ENCODE measurements at places on chromosomes 4 and X.

- DNase-seq: no peak
Observed at GRCh38 chr4:152064282-152064681, 303.5 kb upstream of the GATB start.

DNA sequence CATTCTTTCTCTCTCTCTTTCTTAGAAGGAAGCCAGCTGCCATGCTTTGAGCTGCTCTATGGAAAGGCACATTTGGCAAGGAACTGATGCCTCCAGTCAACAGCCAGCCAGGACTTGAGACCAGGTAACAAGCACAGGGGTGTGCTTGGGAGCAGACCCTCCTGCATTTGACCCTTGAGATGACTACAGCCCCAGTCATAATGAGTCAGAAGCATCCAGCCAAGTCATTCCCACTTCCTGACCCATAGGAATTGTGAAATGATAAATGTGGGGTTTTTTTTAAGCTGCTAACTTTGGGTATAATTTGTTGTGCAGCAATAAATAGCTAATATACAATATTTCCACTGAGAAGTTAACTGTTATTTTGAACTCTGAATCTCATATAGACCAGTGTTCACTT lies 446.9 kb downstream of the GRXCR1 start:
- no peak for DNase-seq

- DNase-seq: no peak
Observed at GRCh38 chr4:71206763-71207162, 132.1 kb upstream of the SLC4A4 start.

DNA sequence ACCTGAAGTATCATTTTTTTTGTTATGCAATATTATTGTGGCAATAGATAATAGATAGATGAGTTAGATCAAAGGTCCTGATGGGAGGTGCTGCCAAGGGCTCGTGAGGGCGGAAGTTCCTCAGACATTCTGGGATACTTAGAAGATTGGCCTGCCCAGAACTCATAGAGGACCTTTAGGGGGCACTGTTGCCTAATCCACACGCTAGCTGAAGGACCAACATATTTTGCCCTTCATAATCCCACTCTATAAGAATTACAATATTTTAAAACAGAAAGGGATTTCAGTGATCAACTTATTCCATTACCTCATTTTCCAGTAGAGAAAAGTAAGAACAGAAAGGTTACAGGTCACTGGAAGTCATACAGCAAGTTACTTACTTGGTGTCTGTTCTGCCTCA lies 22.9 kb upstream of the COX7B2 start:
- DNase-seq: peak; percentile 1

- no peak for DNase-seq
Observed at GRCh38 chr4:34269613-34270012, 1974.7 kb downstream of the ARAP2 start.

- DNase-seq: no peak
Observed at GRCh38 chr4:28426251-28426650, 1565.6 kb downstream of the STIM2 start.

DNA sequence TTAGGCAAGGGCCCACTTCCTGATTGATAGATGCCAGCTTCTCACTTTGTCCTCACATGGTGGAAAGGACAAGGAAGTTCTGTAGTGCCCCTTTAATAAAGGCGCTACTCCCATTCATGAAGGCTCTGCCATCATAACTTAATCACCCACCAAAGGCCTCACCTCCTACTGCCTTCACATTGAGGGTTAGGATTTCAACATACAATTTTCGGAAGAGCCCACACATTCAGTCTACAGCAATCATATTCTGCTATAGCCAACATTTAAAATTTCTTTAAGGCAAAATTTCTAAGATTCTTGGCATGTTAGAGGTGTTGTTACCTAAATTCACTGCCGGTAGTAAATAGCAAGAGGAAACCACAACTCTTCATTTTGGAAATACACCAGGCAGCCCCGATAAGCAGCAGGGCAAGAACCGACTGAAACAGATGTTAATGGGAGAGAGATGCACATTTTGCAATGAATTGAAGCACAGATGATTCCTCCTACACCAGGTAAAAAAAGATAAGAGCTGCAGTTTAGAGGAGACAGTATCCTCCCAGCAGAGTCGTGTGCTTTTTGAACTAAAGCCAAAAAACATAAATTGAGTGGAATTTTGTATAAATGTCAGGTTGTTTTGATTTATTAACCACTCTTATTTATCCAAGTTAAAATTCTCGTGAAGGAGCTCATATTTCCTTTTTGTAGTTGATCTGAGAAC lies 594.9 kb downstream of the KCTD8 start:
- DNase-seq: no peak

DNA sequence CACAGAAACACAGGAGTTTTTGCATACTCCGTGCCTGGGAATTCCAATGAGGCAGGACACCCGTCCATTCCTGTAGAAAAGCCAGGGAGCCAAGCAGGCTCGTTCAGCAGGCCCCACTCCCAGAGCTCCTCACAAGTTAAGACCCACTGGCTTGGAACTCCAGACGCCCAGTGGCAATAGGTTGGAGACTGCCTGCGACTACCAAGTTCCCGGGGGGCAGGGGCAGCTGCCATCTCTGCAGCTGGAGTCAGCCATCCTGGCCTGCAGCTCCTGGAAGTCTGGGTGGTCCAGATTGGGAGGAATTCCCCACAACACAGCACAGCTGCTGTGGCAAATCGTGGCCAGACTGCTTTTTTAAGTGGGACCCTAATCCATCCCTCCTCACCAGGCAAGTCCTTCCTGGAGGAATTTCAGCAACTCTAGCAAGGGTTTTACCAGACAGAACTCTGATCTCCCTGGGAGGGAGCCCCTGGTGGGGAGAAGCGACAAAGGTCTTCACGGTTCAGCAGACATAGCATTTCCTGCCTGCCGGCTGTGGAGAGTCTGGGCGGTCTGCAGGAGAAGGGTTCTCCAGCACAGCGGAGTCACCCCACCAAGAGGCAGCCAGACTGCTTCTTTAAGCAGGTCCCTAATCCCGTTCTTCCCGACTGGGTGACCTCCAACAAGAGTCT lies 231.9 kb downstream of the STPG2 start:
- DNase-seq: no peak

DNA sequence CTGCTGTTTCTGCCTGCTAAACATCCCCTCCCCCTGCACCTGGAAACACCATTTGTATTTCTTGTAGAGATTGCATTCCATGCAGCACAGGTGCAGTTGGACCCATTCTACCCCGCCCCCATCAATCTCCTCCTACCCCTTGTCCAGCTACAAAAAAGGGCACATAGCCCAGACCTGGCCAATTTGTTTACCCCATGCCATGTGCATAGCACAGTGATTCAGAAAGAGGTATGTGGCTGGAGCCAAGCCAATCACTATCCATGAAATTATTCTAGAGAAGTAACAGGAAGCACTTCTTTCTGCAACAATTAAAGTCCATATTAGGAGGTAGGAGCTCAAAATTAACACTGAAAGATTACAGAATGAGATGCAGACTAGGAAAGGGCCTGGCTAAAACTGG lies 20.2 kb upstream of the TMEM184C start:
- DNase-seq: no peak

- no peak for DNase-seq
Observed at GRCh38 chr4:119238068-119238722, 25.7 kb downstream of the USP53 start.

DNA sequence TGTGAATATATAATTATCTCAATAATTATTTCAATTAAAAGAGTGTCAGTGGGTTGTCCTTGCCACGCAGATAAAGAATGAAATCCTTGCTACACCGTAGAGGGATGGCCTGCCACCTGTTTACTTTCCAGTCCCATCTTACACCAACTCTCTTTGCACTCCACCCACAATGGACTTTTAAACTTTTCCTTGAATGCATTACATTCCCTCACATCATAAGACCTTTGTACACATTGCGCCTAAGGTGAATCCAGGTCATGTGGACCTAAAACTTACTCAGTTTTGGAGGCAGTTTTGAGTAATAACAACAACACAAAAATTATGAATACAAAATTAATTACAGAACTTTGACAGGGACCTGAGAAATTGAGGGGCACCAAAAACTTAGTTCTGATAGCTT lies 78.7 kb upstream of the PDE5A start:
- DNase-seq: no peak

DNA sequence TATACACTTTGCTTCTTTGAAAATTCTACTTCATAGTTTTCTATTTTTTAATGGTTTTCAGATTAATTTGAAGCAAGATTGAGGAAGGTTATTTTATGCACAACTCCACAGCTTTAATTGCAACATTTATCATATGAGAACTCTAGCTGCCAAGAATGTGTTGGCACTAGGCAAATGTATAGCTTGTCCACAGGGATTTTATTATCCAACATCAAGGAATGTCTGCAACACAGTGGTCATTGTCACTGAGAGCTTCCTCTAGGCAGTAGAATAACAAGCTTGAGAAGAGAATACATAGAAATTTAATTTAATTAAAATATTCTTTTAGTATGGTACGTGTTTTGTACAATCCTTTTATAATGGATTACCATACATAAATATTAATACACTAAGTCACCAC lies 1600.8 kb downstream of the ARAP2 start:
- no peak for DNase-seq

DNA sequence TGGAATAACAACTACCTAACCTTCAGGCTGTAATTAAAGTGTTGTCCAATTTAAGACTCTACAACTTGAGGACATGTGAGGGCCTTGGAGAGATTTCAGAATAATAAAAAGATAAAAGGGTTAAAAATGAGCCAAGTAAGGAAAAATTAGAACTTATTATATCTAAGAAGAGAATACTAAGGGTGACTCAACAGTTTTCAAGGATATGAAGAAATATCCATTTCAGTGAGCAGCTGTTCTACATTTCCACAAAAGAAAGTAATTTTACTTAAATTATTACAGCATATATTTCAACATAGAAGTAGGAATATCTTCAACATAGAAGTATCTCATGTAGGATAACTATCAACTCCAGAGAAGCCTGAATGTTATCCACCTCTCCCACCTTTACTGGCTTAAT lies 11.3 kb downstream of the SNX12 start:
- DNase-seq: no peak

- DNase-seq: no peak
Observed at GRCh38 chr4:99300934-99301333, 10.1 kb upstream of the ADH1A start.

- no peak for DNase-seq
Observed at GRCh38 chr4:34412233-34412632, 1832.1 kb downstream of the ARAP2 start.

DNA sequence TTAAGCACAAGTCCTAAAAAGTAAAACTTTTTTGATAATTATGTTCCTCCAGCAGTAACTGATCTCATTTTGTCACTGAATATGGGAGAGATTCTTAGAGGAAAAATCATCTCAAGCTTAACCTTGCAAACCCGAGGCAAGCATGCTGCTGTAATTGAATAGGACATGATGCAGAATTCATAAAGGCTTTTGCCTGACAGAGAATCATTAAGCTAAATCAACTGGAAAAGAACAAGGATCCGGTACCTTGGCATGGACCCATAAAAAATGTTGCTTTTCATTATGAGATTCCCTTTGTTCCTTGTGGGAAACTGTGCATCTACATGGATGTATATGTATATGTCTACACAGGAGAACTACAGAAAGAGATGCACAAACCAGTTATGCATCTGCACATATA lies 149.1 kb downstream of the PAPSS1 start:
- DNase-seq: no peak

DNA sequence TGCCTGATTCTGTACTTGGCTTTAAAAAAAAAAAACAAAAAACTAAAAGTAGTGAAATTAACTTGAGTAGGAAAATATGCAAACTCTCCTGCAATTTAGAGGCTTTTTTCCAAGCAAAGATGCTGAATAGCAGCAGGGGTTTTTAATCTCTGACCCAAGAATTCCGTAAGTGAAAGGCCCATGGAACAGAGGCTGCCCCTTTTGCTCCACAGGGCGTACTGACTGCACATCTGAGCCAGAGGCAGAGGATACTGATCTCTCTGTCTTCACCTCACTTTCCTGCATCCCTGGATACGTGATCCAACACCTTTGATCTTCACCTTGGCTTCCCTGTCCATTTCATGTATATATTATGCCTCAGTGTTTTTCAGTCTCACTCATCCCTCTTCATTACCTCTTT lies 3.9 kb downstream of the FAM149A start:
- no peak for DNase-seq

DNA sequence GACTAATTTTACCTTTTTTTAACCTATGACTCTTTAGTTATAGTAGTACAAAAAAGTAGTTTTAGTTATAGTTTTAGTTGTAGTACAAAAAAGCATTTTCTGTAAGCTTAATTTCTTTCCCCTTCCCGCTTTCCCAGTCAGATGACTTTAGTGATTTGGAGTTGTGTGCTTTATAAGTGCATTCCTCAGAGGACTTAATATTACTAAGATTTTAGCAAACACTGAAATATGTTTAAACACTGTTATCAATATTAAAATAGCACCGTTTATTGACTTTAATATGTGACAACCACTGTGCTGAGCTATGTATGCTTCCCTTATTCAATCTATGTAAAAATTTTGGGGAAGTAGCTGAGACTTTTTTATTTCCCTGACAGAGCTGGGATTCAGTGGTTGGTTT lies 22.8 kb downstream of the GUF1 start:
- DNase-seq: no peak

- DNase-seq: no peak
Observed at GRCh38 chr4:38532908-38533499, 131.0 kb upstream of the KLF3 start.

- no peak for DNase-seq
Observed at GRCh38 chrX:110172215-110172614, 145.7 kb downstream of the AMMECR1 start.

DNA sequence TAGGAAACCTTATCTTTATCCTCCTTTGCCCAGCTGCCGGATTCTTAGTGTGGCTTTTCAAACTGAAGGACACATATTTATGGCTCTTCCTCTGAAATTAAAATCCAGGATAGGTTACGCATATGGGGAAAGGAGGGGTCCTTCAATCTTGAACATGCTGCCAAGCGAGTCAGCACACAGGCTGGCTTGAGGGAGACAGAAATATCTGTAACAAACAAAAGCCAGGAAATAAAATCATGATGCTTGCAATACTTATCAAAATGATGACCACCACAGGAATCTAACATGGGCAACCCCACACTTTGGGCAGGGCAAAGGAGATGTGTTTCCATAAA lies 196.4 kb upstream of the LDB2 start:
- DNase-seq: no peak

GRCh38 chrX:39336671-39337311 lies 535.5 kb downstream of the MID1IP1 start:
- no peak for DNase-seq

GRCh38 chr4:126991965-126992364 lies 640.8 kb upstream of the INTU start:
- DNase-seq: no peak

- DNase-seq: no peak
Observed at GRCh38 chrX:14351611-14352303, 177.6 kb upstream of the GLRA2 start.
